Spinal cord (tissue), 10 donors: ENCODE measurements at places on chromosomes 5 and 9. TPM values are rescaled to one million over a fixed set of nuclear protein-coding genes. Genes with fewer than 3 reads are reported as not detected.

The RANBP17 gene
- 43.3 TPM for total RNA-seq

DNA sequence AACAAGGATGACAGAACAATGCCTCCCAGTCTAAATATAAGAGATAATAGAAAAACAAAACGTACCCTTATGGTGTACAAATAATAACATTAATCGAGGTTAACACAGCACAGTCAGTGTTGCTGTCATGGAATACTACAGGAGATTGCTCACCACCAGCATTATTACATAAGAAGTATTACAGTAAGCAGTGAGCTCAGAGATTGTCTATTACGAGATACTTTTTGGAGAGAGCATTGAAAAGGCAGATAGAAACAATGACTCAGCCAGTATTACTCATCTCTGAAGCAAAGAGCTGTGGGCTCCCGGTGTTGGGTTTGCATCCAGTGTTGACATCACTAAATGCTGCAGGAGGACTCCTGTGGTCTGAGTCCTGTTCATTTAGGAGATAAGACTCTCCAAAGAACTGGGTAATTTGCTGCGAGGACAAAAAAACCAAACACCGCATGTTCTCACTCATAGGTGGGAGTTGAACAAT, 191.9 kb upstream of the SEMA6A start:
- no peaks in the 10 kb centered on the region for H3K36me3 ChIP-seq
- DNase-seq = no peak
- H3K27ac ChIP-seq = no peak overlapping the region

DNA sequence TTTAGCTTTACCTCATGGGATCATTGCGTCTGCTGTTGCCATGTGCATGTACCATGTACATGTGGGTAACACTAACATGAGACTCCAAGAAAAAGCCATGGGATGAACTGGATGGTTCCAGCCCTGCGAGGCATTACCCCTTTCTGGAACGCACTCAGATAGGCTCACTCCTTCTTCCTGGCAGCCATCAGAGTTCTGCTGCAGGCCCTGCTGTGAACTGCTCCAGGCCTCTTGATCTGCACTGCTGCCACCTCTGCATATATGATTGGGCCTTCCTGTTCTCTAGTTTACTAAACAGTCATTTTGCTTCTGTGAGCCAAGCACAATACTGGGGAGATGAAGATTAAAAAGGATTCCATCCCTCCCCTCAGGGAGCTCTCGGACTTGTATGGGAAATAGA, 220.5 kb downstream of the CD180 start:
- no peaks in the 10 kb centered on the region for H3K36me3 ChIP-seq
- H3K27me3 ChIP-seq = no peaks in the 10 kb centered on the region
- H3K4me1 ChIP-seq = no peaks in the 10 kb centered on the region
- H3K4me3 ChIP-seq = no peak overlapping the region

The FOXD4L3 gene
- 0.17 TPM for total RNA-seq

DNA sequence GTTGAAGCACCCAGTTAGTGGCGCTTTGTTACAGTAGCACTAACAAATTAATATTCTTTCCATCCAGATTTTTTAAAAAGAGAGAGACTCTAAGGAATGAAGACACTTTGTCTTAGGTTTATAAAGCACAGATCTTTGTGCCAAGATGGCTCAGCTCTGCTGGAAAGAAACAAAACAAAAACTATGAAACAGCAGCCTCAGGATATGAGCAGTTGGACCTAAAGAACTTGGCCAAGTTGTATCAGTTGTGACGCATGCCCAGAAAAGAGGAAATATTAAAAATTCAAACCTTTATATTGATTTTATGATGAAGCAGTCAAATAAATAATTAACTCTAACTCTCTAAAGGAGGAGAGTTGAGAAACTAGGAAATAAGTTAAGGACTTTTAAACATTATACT, 427.2 kb downstream of the SPOCK1 start:
- no peak overlapping the region for H3K4me3 ChIP-seq
- no peaks in the 10 kb centered on the region for H3K27me3 ChIP-seq
- H3K36me3 ChIP-seq = no peaks in the 10 kb centered on the region
- no peak for DNase-seq
- no peak overlapping the region for H3K27ac ChIP-seq

DNA sequence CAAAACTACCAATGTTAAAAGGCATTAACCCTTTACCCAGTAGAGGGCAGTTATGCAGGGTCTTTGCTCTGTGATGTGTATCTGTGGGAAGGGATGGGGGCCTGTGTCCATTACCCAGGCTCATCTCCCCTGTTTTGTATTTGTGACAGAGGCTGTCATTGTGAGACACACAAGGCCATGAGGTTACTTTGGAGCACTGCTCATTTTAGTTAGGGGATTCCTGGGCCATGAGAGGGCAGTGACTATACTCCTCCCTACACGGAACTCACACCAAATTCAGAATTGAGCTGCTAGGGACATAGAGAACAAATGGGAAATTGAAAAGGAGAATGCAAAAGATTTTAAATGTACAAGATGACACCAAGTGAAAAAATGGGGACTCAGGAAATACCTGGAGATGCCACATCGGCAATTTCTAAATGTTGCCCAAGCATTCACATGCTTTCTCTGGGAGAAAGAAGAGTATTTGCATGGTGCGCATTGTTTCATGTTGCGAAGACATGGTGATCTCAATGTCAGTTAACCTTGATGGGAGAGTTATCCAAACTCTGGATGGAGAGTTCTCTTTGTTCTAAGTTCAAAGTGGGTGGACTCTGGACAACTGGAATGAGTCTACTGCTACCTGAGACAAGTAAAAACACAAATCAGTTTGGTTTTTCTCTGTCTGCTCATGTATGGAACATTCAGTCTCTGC, 32.5 kb downstream of the C9orf152 start:
- no peak overlapping the region for H3K27ac ChIP-seq
- no peaks in the 10 kb centered on the region for H3K36me3 ChIP-seq
- DNase-seq = no peak
- peaks cover 11% of the 10 kb centered on the region for H3K4me1 ChIP-seq
- no peaks in the 10 kb centered on the region for H3K27me3 ChIP-seq
- no peak overlapping the region for H3K4me3 ChIP-seq

DNA sequence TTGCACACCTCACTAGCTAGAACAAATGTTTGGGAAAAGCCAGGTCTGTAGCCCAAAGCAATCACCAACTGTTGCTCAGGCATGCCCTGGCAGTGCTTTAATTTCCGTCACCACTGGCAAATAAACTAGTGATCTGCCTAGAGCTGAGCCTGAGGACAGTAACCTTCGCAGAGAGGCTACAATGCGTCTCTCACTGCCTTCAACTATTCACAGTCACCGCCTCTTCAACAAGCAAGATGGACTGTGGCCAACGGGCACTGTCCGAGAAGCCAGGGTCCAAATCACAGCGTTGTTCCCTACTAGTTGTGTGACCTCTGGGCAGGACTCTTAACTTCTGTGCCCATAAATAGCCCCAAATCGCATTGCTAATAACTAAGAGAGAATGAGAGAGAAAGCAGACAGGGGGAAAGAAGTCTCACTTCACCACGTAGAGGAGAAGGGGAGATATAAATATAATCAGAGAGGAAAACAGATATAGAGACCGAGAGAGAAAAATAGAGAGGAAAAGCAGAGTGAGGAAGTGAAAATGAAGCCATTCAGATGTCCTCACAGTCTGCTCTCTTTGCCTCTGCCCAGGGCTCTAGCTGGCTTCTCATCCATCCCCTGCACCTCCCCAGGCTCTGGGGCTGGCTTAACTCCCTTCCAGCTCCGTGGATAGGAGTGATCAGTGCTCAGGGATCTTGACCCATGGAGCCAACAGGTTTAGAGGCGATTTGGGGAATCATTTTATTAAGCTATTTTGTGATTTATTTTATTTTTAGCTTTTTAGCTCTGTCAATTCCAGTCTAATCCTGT, 157.9 kb downstream of the ZDHHC21 start:
- peak overlapping the region; percentile 40 for H3K27ac ChIP-seq
- H3K36me3 ChIP-seq = no peaks in the 10 kb centered on the region
- no peaks in the 10 kb centered on the region for H3K27me3 ChIP-seq
- H3K4me3 ChIP-seq = no peak overlapping the region

- H3K36me3 ChIP-seq = no peaks in the 10 kb centered on the region
- H3K27me3 ChIP-seq = no peaks in the 10 kb centered on the region
- H3K4me3 ChIP-seq = no peak overlapping the region
- no peaks in the 10 kb centered on the region for H3K4me1 ChIP-seq
Measured at GRCh38 chr5:64789457-64789856, 20.7 kb downstream of the CWC27 start.

DNA sequence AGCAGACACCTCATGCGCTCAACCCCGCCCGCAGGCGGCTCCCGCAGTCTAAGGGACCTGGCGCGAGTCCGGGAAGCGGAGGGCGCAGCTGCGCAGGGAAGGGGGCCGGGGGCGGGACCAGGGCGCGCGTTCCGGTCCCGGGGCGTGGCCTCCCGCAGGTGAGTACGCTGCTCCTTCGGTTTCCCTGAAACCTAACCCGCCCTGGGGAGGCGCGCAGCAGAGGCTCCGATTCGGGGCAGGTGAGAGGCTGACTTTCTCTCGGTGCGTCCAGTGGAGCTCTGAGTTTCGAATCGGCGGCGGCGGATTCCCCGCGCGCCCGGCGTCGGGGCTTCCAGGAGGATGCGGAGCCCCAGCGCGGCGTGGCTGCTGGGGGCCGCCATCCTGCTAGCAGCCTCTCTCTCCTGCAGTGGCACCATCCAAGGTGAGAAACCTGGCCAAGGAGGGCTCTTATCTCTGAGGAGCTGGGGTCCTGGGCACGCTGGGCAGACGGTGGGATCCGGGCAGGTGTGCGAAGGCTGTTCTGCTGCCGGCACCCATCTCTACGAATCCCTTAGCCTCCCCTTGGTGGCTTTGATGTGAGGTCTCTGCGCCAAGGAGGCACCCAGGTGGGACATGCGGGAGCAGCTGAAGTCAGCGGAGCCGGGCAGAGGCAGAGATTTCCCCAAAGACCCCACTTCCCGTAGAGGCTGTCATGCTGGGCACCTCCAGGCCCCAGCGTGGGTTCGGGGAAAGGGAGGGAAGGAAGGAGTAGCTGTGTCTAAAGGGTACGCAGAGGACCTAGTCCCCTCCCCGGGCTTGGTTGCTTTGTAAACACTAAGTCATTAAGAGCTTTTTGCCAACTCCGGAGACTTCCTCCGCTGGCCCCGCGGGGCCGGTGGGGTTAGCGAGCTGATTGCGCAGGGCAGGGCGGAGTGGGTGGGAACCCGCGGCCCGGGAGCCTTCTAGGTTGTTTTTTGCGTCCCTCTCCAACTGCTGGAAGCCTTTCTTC, at the start of gene F2RL1:
Gene F2RL1, plus strand, starts transcription at position 187 of the 988 bp plus-strand sequence. Its CDS starts 153 bp downstream, at position 340.
- DNase-seq = no peak
- H3K4me3 ChIP-seq = peak within 1 kb of the TSS; percentile 38
- peaks cover 28% of the 10 kb centered on the region for H3K27me3 ChIP-seq

GRCh38 chr5:15966066-15966640, 213.4 kb downstream of the MARCHF11 start:
- H3K4me1 ChIP-seq = no peaks in the 10 kb centered on the region
- no peaks in the 10 kb centered on the region for H3K36me3 ChIP-seq
- H3K27me3 ChIP-seq = no peaks in the 10 kb centered on the region
- no peak overlapping the region for H3K4me3 ChIP-seq

DNA sequence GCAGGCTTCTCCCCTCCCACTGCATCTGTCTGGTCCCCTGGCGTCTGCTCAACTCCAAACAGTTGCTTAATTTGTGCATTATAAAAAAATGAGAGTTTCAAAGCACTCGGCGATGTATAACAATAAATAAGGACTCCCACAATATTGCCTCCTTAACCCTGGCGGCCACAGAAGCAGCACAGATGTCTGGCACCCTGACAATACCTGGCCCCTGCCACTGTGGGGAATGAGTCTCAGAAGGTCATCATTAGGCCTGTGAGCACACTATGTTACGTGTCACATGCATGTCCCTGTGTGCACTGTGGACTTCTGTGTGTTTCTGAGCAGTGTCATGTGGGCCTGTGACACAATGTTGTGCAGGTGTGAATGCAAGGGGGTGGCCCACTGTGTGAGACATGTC, 236.5 kb downstream of the PBX3 start:
- H3K27ac ChIP-seq = no peak overlapping the region
- H3K27me3 ChIP-seq = no peaks in the 10 kb centered on the region
- H3K36me3 ChIP-seq = no peaks in the 10 kb centered on the region
- DNase-seq = no peak
- no peaks in the 10 kb centered on the region for H3K4me1 ChIP-seq
- no peak overlapping the region for H3K4me3 ChIP-seq

- no peaks in the 10 kb centered on the region for H3K4me1 ChIP-seq
- H3K27me3 ChIP-seq = no peaks in the 10 kb centered on the region
- H3K27ac ChIP-seq = no peak overlapping the region
- no peak overlapping the region for H3K4me3 ChIP-seq
- no peaks in the 10 kb centered on the region for H3K36me3 ChIP-seq
Measured at GRCh38 chr5:115084246-115084793, 85.4 kb downstream of the TRIM36 start.

DNA sequence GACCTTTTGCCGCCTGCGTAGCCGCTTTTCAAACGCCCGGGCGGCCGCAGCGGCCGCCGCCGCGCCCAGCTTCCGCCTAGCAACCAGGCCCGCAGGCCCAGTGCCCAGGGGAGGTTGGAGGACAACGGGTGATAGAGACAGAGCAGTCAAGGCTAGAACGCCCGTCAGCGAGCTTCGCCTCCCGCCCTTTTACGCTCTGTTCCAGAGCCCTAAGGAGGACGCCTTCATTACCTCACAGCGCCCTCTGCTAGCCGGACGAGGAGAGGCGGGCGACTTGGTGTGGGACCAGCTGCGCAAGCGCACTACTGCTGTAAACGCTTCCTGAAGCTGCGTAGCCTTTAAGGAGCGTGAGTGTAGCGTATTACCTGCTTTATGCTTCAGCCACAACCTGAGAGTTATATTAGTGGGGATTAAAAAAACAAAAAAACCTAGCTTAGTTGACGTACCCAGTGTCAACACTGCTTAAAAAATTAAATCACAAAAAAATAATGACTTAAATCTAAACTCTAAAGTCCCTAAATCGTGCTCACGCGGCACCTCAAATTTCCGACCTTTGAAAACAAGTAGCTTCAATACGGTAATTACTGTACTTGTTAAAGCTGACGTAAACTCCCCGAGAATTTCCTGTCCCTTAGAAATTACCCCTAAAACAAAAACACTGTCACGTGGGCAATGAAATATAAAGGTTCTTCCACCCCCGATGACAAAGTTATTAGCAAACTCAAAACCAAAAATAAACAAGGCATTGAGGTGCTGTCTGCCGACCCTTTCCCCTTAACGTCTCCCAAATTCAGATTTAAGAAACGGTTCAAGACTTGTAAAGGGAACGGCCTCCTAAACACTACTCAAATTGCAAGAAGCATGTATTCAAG, at the start of gene CEP120:
Gene CEP120, minus strand, starts transcription at position 126 of the 872 bp plus-strand sequence. CDS start 405 bp downstream, outside the sequence.
- no peaks in the 10 kb centered on the region for H3K27me3 ChIP-seq
- DNase-seq = peak; percentile 96
- peak within 1 kb of the TSS; percentile 82 for H3K27ac ChIP-seq
- H3K4me1 ChIP-seq = no peaks in the 10 kb centered on the region

The OMD gene
- 133 TPM for total RNA-seq

DNA sequence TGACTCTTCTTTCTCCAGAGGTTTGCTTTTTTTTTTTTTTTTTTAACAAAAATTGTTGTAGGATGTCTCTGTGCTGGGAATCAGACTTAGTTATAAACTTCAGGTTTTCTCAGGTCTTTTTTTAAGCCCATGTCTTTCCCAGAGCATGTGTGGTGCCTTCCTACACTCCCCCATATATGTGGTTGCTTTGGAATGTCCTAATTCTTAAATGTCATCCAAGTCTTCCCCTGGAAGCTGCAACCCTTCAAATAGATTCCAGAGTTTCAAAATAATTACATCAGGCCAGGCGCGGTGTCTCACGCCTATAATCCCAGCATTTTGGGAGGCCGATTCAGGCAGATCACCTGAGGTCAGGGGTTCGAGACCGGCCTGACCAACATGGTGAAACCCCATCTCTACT, 73.2 kb upstream of the FAM120A start:
- no peak overlapping the region for H3K27ac ChIP-seq
- DNase-seq = no peak
- H3K36me3 ChIP-seq = no peaks in the 10 kb centered on the region
